ENCODE measurements at places on chromosomes 7 and 10.

GRCh38 chr7:103735377-103735776, 254.1 kb downstream of the RELN start:
- DNase-seq, result no peak

GRCh38 chr10:95730233-95730632, 25.7 kb upstream of the ENTPD1 start:
- DNase-seq, result no peak

DNA sequence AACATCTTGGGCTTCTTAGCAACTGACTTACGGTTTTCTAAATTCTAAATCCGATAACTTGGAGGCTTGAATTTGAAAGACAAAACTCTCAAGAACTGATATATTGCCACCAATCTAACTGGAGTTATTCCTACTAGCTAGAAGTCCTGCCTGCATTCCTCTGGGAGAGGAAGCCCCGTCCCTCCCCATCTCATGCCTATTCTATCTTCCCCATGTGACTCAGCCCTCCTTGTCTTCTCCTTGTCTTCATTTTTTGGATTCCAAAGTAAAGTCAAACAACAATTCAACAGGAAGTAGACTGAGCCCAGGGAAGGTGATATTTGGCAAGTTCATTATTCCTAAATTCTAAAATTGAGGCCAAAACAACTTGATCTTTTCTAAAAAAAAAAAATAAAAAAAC, 587.7 kb downstream of the KCNMA1 start:
- no peak for DNase-seq

GRCh38 chr7:157806711-157807110, 469.9 kb downstream of the DNAJB6 start:
- no peak for DNase-seq

- no peak for DNase-seq
Measured at GRCh38 chr7:147516391-147516790, 1074.2 kb upstream of the C7orf33 start.

GRCh38 chr10:133159611-133159949, 439 bp upstream of the KNDC1 start:
- no peak for DNase-seq

- DNase-seq, result no peak
Measured at GRCh38 chr10:3530783-3531645, 254.0 kb downstream of the KLF6 start.

DNA sequence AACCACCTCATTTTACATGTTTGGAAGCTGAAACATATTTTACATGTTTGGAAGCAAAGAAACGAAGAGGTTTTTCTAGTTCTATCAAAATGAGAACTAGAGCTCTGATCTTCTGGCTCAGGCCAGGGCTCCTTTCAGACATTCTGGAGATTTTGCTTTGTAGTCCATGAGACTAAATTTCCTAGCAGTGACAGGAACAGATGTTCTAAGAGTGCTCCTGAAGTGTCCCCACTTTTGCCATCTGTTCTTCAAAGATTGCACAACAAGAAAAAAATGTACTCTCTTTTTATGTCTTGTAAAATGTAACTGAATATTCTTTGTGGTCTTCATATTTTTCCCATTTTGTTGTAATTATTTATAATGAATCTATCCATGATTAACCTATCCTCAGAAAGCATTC, 196.4 kb upstream of the PCLO start:
- DNase-seq, result no peak

DNA sequence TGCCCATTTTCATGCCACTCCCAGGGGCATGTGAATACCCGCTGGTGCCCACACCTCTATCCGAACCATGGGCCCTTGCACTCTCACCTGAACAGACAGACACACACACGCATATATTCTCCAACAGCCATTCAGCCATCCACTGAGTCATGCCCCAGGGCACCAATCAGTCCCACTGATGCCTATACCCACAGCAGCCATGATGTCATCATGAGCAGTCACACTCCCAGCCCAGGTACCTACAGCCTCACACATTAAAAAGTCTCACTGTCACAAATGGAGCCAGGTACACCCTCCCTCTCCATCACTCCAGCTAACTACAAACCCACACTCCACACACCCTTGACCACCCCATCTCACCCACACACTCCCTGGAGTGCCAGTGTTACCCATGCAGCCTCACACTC, 12.2 kb downstream of the VSIR start:
- DNase-seq, result no peak

GRCh38 chr7:93407239-93407638, 167.3 kb downstream of the CALCR start:
- DNase-seq, result no peak

- DNase-seq, result no peak
Measured at GRCh38 chr7:63023182-63023787, 975.4 kb upstream of the ZNF722 start.

DNA sequence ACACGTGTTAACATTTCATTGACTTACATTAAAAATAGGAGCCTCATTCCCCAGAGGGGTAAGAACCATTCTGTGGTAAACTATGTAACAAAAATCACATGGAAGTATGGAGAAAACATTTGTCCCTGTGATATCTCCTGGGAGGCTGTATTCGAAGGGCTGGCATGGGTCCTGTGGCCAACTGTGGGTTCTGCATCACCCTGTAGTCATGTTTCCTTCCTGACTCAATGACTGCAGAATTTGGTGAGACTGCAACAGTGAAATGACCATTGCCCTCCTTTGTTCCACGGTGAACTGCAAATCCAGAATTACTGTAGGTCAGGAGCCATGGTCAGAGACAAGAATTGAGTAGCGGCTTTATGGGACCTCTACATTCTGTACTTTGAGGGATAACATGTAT, 3.6 kb upstream of the ZEB1 start:
- no peak for DNase-seq

DNA sequence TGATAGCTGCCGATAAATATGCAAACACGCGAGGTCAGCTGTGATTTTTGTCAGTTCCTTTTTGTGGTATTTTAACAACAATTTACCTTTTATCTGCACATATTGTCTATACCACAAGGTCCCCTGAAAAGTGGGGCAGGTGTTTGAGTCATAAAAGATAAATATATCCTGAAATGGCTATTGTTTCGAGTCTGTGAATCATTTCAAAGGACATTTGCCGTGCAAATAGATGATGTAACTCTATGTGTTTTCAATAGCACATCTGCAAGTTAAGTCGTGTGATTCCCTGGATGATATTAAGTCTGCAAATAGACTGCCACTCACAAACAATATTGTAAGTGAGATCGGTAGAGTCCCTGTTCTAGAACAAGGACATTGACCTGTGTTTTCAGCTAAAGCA, 193.0 kb upstream of the PITRM1 start:
- DNase-seq, result no peak

DNA sequence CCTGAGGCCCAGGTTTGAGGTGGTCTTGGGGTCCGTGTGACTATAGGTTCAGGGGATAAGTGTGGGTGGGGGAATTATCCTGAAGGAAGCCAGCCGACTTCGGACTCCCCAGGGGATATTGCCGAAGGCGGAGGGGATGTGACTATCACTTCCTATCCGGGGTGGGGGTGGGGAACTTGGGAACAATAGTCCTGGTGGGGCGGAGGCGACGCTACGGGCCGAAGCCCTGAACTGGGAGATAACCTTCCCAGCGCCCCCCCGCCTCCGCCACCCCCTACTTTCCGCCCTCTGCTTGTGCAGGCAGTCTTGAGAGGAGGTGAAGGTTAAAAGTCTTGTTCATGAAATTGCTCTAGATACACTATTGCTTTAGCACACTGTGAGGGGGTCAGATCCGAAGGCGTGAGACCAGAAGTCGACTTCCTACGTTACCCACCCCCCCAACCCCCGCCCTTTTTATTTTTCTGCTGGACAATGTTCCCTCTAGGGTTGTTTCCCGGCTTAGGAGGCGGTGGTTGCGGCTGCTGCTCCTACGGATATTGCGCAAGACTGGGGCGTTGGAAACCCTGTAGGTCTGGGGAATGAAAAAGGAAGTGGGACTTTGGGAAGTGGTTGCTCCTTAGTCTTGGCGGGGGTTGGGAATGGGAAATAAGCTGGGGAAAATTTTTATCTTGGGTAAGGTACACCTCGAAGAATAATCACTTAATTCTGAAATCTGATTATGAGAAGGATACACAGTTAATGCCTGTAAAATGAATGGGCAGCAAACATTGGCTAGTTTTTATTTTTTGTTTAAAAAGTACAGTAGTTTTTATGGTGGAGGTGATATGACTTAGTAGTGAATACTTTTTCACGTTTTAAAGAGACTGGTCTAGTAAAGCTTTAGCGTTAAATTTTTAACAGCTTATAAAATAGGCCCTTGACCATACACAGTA, 1.5 kb downstream of the PTPN12 start:
- DNase-seq, result peak; percentile 23

DNA sequence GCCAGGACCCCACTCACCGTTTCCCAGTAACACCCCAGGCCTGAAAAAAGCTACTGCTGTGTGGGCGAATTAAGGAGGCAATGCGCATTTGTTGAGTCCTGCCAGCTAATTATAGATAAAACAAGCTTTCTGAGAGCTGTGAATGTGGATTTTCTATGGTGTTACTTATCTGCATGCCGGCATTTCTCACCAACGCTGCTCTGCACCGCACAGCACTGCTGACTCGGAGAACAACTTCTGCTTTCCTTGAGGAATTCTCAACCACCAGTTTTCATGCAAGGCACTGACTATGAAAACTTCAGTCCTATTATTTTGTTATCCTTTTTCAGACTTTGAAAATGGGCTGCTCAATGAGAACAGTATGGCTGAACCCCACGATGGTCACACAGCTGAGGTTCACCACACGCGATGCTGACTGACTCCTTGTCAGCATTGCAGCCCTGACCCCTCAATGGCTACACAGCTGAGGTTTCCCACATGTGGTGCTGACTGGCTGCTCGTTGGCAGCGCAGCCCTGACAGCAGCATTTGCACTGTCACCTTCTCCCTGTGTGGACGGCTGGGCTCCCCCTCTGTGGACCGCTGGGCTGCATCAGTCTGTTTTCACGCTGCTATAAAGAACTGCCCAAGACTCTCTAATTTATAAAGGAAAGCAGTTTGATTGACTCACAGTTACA, 190.6 kb downstream of the DIP2C start:
- no peak for DNase-seq

- no peak for DNase-seq
Measured at GRCh38 chr10:49080071-49080470, 35.3 kb downstream of the VSTM4 start.

DNA sequence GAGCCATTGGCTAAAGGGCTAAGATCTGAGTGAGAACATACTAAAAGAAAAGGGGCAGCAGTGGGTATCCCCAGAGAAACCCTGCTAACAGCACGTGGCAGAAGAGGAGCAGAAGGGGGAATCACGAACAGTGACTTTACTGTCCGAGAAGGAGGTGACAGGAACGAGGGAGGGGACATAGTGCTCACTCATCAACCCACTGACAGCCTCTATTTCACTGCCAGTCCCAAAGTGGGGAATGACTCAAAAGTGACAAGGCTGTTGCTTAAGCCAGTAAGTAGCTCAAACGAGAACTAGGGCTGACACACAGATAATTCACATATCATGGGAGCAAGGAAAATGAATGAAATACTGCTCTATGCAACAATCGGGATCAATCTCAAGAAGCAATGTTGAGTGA, 92.7 kb downstream of the RSU1 start:
- no peak for DNase-seq

GRCh38 chr10:129075508-129075907, 391.5 kb upstream of the MGMT start:
- no peak for DNase-seq

GRCh38 chr7:116952635-116953371, 498 bp upstream of the ST7 start:
- DNase-seq, result no peak

DNA sequence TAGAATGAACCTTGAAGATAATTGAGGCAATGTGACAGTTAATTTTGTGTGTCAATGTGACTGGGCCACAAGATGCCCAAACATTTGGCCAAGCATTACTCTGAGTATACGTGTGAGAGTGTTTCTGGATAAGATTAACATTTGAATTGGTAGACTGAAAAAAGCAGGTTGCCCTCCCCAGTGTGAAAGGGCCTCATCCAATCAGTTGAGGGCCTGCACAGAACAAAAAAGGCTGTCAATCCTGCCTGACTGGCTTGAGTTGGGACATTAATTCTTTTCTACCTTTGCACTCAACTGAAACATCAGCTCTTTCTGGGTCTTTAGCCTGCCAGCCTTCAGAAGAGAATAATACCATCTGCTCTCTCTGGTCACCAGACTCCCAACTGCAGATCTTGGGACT, 56.6 kb upstream of the PDE1C start:
- no peak for DNase-seq

DNA sequence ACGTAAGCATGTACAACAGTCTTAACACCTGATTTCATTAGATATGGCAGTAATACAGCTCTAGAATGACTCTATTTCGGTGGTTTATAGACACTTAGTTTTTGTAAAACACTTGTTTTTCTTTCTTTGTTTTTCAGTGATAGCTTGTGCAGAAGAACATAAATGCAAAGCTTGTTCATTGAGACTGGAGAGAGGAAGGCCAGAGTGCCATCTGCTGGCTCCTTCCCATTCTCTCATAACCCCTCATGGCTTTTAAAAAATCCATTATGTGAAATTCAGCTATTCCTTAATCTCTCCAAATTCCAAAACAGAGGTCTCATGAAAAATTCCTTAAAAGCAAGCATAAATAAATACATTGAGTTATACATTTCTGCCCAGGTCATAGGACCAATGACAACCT, 76.3 kb downstream of the CACNB2 start:
- DNase-seq, result no peak

- DNase-seq, result no peak
Measured at GRCh38 chr7:99489235-99489634, 10.8 kb downstream of the ZNF394 start.

DNA sequence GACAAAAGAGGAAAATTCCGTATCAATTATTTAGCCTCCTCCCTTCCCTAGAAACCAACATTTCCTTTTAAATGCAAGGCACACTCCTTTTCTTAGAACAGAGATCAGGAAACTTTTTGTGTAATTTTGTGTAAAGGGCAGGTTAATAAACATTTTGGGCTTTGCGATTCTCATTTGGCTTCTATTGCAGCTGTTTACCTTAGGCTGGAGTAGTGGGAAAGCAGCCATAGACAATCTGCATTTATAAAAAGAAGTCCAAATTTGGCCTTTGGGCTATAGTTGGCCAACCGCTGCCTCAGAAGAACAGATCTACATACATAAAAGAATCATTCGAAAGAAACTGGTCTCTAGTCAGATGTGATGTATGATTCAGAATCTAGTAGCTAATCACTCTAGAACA, 35.3 kb downstream of the NAMPT start:
- DNase-seq, result no peak

- no peak for DNase-seq
Measured at GRCh38 chr10:119231654-119232053, 24.3 kb downstream of the GRK5 start.

DNA sequence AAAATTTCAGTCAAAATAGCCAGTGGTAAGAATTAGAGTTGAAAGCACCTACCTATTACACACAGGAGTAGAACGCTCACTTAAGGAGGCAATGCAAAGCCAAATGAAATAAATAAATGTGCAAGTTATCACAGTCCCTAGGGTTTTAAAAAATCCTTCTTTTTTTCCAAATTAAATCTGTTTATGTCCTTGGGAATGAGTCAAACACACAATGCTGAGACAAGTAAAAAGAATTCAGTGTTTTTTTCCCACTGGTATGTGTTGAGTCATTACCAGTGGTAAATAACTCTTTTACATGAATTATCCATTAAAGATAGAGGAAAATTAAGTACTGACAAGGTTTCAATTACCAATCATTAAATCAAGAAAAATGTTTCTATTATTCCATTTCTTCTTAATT, 438.6 kb downstream of the TNS3 start:
- DNase-seq, result no peak

GRCh38 chr10:88108115-88108610, 244.7 kb downstream of the PTEN start:
- peak; percentile 69 for DNase-seq

GRCh38 chr7:12281038-12281437, 69.9 kb downstream of the TMEM106B start:
- no peak for DNase-seq

GRCh38 chr7:80681272-80681885, 42.9 kb downstream of the CD36 start:
- DNase-seq, result no peak

All from CD4-positive, alpha-beta T cell treated with Interleukin-4 for 1 hour (primary cell).